Right lung (tissue), 10 donors: ENCODE measurements at places on chromosomes 16 and 17. TPM values are rescaled to one million over a fixed set of nuclear protein-coding genes. Genes with fewer than 3 reads are reported as not detected.

DNA sequence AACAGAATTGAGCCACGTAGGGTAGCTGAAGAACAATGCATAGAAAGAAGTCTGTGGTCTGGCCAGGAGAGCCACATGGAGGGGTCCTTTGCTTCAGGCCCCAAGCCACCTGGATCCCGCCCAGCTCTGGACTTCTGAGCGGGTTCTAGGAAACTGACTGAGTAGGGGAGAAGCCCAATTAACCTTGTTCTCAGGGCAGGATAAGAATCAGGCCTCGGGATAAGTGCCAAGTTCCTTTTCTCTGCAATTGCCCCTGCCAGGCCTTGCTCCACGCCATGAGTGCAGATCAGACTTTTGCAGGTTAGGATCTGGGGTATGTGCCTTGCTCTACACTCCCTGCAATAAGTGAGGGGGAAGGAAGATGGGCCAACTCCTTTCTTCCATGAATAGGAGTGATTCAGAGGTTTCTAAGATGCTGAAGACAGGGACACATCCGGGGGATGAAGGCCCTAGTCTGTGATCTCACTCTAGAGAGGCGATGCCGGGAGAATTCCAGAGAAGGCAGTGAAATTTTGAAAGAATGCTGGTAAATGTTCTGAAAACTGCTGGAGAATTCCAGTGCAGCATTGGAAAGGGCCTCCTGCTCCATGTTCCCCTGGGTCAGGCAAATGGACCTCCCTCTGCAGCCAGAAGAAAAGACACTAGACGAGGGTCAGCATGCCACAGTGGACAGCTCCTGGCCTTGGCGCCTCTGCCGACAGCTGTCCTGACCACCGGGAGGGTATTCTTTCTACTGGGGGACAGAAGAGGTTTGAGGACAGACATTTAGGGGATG, 5.8 kb downstream of the NEUROD2 start:
- no peak for DNase-seq

DNA sequence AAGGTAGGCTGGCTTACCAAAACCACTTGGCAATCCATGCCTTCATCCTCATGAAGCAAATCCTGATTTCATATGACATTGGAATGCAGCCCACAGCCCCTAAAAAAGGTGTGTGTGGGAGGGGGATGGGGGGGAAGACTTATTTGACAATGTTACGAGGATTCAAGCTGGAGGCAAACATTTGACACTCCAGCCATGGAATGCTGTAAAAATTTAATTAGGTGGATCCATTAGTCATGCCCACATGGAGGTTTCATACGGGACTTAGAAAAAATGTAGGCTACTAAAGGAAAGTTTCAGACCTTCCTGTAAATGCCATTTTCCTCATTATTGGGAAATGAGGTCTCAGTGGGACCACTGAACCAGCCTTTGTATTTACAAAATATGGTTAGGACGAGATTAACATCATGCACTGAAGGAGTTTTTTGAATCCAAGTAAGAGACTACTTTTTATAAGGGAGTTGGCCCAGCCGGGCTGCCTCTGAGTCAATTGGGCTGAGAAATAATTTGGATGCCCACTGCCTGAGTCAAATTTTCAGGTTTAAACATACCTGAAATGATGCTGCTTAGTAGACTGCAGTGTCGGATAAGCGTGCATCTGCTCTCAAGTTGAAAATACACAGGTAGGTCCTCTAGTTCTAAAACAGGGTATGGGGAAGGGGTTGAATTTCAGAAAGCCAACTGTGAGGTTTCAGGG, 44.6 kb upstream of the MAF start:
- DNase-seq = no peak

GRCh38 chr17:50260501-50260911, 13.8 kb upstream of the TMEM92 start:
- DNase-seq = no peak

DNA sequence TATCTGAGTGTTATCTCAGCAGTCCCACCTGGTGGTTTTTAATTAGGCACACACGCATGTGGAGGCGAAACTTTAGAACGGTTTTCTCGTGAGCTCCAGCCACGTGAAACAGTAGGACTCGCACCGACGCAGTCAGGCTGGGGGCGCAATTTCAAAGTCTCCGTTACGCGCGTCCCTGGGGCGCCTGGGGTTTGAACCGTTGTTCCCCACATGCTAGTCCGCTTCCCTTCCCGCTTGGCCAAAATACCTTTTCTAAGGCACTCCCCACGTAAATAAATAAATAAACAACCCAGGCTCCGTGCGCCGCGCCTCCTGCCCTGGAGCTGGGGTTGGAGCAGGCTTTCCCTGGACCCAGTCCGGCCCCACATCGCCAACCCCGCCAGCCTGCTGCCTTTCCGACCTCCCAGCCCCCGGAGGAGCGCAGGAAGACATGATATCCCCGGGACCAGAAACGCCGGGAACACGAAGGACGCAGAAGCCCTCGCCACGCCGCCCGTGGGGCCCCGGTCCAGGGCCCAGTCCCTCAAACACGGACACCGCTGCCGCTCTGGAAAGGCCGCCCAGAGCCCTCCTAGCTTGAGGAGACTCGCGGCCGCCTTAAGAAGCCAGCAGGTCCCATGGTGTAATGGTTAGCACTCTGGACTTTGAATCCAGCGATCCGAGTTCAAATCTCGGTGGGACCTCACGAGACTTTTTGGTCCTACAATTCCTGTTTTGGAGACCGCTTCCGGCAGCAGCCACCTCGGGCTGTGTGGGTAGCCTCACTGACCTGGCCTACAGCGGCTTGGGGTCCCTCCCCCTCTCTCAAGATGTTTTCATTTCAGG, 18.2 kb downstream of the GNGT2 start:
- peak; percentile 94 for DNase-seq

- no peak for DNase-seq
Measured at GRCh38 chr16:89018282-89019158, 41.5 kb upstream of the CBFA2T3 start.

DNA sequence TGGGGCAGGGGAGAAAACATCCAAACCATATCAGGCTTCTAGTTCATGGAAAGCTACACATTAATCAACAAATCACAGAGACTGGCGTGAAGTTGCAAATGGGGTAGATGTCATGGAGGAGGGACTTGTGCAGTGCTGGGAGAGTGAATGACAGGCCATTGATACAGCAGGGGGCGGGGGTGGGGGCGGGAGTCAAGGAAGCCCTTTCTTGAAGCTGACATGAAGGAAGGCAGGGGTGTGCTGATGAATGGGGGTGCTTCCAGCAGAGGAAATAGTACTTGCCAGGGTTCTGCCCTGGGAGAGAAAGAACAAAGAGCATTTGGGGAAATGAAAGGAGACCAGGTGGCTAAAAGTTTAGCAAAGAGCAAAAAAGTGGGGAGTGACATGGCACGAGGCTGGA, 269.9 kb downstream of the SHISA9 start:
- no peak for DNase-seq

- no peak for DNase-seq
Measured at GRCh38 chr16:4586291-4586690, 28.4 kb downstream of the UBALD1 start.

GRCh38 chr17:80219763-80220053, 425 bp downstream of the SGSH start:
- DNase-seq = no peak

- no peak for DNase-seq
Measured at GRCh38 chr17:29247219-29247618, 560 bp downstream of the CRYBA1 start.

DNA sequence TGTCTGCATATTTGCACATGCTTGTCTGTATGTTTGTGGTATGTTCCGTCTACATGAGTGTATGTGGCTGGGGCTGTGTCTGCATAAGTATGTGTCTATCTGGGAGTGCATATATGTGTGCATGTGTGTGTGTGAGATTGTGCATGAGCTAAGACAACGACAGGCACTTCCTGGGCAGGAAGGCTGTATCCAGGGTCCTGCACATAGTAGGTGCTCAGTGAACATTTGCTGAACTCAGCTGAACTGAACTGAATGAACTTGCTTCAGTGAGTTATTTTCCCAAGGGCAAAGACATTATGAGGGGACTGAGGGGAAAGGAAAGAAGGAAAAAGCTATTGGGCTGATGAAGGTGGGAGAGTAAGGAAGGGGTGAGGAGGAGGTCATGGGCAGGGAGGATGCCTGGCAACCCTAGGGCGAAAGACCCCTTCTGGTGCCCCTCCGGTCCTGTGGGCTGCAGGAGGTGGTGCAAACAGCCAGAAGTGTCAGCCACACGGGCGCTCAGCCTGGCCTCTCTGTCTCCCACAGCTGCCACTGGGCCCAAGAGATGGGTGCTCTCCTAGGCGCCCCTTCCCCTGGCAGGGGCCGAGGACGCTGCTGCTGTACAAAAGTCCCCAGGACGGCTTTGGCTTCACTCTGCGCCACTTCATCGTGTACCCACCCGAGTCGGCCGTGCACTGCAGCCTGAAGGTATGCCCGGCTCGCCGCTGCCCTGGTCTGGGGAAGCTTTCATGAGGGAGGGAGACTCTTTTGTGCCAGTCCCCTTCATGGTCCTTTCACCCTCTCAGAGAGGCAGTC, 29.5 kb downstream of the ARHGAP23 start:
- DNase-seq = no peak

DNA sequence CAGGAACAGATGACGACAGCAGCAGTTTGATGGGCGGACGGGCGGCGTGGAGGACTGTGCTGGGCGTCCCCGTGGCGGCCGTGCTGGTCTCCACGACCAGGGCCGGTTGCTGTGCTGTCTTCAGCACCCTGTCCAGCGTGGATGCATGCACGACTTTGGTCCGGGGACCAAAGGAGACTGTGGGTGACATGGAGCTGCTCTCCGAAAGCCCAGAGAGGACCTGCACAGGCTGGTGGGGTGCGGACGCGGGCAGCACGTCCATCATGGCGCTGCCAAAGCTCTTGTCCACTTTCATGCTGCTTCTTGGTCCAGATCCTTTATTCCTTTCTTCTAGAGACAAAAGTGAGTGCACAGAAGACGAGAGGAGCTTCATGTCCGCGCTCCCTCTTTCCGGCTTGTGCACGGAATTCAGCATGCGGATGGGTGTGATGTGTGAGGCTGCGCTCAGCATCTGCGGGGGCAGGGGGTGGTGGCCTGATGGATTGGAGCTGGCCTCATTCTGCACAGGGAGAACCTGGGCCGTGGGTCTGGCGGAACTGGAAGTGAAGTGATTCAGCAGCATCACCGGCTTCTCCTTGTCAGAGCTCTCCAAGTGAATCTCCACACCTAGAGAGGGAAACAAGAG, 20.3 kb downstream of the MAP1LC3B start:
- no peak for DNase-seq

GRCh38 chr16:79062336-79062735, 538.2 kb downstream of the MAF start:
- DNase-seq = no peak

GRCh38 chr16:66406534-66407221, 20.4 kb upstream of the BEAN1 start:
- peak; percentile 82 for DNase-seq

- DNase-seq = no peak
Measured at GRCh38 chr17:3556239-3556915, 1.2 kb downstream of the TRPV3 start.

DNA sequence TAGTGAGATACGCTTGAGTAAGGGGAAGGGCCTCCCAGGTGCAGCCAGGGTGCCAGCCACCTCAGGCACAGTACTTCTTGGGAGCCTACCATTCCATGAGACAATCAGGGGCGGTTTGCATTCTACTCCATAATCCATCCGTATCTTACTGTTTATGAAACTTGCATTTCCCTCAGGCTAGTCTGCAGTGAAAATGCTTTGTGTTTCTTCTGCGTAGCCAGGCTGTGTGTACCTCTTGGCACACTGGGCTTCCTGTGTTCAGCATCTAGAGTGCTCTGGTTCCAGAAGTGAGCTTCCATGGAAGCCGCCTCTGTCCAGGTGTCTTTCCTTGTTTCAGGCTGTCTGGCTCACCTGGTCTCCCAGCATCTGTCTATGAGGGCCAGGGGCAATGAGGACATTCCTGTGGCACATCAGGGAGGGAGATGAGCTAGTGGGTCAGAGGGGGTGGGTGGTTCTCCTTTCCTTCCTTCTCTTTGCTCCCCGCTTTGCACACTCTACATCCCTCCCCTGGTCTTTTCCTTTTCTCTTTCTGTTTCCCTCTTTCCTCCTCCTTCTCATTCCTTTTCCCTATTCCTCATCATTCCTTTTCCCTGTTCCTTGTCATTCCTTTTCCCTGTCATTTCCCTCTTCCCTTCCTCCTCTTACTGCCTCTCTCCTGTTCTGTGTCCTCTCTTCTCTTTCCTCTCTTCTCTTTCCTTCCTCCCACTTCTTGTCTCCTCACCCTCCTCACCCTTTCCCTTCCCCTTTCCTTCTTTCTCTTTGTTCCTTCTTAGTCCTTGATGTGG, 386.5 kb downstream of the CPPED1 start:
- DNase-seq = no peak

TBX4 gene
- 165 TPM for polyA plus RNA-seq

HYDIN gene
- 14.6 TPM for polyA plus RNA-seq

ABCC3 gene
- polyA plus RNA-seq = 43.4 TPM
